SJSA1 (cell line): ENCODE measurements at places on chromosomes 16 and 17. TPM values are rescaled to one million over a fixed set of nuclear protein-coding genes. Genes with fewer than 3 reads are reported as not detected.

Gene TPSD1
- total RNA-seq = not detected in 2 replicates

Gene HS3ST3B1
- total RNA-seq = 14.1 and 17.0 TPM in 2 replicates

Gene MYO18A
- 13.4 and 43.5 TPM in 2 replicates for total RNA-seq

Gene LITAFD
- not detected in 2 replicates for total RNA-seq

Gene DLX3
- not detected in 2 replicates for total RNA-seq

Gene KRT34
- 0.84 and 1.6 TPM in 2 replicates for total RNA-seq

Gene GNAO1
- 5.1 and 8.5 TPM in 2 replicates for total RNA-seq

Gene CES2
- 15.6 and 21.9 TPM in 2 replicates for total RNA-seq

Gene ATP1B2
- total RNA-seq = not detected in 2 replicates

Gene HCRT
- total RNA-seq = not detected in 2 replicates

Gene NPW
- total RNA-seq = not detected in 2 replicates

Gene TBC1D3H
- total RNA-seq = not detected in 2 replicates

Gene CDRT15L2
- total RNA-seq = not detected in 2 replicates
